ENCODE measurements at places on chromosomes 16 and 17.
A peak's percentile ranks its signal among the peaks of the same experiment; 100 is the strongest.

DNA sequence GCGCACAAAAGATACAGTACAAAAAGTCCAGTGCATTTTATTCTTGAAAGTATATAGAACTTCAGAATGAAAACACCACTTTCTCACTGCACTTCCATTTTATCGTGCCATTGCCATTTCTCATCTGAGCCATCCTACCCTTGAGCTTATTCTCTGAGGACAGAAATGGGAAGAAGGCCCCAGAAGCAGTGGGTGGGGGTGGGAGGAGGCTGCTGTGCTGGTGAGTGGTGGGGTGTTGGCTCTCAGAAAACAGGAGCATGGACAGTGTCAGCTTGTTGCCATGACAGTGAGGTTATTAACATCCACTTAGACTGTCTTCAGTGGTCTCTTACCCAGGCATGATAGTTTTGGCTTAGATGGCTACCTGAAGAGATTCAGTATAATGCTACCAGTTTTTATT is 4.5 kb downstream of the ATMIN start:
- no peak for DNase-seq

- DNase-seq: no peak
Measured at GRCh38 chr16:48507886-48508285, 102.1 kb downstream of the N4BP1 start.

- no peak for DNase-seq
Measured at GRCh38 chr17:62899361-62899760, 66.7 kb upstream of the TANC2 start.

GRCh38 chr16:4989391-4990006 is 31.4 kb downstream of the SEC14L5 start:
- no peak for DNase-seq

DNA sequence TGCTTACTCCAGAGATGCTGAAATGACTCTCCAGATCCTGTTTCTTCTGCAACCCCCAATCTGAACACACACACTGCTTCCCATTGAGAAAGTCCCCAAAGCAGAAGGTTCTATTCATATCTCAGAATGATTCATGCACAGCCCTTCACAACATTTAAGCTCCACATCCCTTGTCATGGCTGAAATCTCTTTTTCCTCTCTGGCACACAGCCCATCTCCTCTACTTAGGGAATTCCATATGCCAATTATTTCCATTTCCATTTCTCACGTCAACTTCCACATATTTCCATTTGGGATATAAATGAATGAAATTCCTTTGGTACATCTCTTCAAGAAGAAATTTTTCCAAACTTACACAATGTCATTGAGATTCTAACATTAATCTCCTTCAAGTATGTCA is 119.6 kb downstream of the CDH11 start:
- DNase-seq: peak; percentile 82
